Effector memory CD4-positive, alpha-beta T cell (primary cell): ENCODE measurements at places on chromosomes 5 and 9.
A peak's percentile ranks its signal among the peaks of the same experiment; 100 is the strongest.

GRCh38 chr9:99851500-99851822, 29.8 kb downstream of the NR4A3 start:
- peak; percentile 32 for DNase-seq

DNA sequence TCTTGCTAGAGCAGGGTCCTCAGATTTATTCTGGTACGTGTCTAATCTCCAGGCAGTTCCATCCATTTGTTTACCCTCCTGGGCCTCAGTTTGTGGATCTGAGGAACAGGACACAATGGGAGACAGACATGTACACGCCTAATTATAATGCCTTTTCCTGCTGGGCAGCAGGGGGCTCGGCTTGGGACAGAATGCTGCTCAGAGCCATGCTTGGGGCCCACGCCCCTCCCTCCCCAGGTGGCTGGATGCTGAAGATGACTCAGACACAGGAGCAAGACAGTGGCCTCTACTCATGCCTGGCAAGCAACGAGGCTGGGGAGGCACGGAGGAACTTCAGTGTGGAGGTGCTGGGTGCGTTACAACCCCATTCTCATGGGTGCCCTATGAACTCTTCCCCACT, 72.7 kb upstream of the ASS1 start:
- no peak for DNase-seq

DNA sequence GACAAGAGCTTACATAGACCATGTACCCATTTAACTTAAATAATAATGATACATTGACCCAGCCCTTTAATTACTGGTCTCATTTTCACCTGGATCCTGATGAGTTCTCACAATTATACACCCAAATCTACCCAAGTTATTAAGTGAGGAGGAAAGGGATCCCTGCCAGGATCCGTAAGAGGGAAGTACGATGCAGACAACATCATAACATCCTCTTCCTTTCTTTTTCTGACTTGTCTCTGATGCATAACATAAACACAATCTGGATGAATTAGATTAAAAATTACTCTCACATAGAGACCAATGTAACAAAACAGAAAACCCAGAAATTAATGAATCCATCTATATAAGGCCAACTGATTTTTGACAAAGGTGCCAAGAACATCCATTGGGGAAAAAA, 17.0 kb downstream of the MARCHF3 start:
- DNase-seq, result no peak

- no peak for DNase-seq
Measured at GRCh38 chr5:36305571-36306326, 4.0 kb upstream of the RANBP3L start.
